ENCODE measurements at places on chromosomes 5 and 9. TPM values are rescaled to one million over a fixed set of nuclear protein-coding genes. Genes with fewer than 3 reads are reported as not detected.
A peak's percentile ranks its signal among the peaks of the same experiment; 100 is the strongest.

IFNA2 gene
- total RNA-seq: not detected

LURAP1L gene
- total RNA-seq: 3.8 TPM

SPZ1 gene
- total RNA-seq: not detected

C7 gene
- 429 TPM for total RNA-seq

DNA sequence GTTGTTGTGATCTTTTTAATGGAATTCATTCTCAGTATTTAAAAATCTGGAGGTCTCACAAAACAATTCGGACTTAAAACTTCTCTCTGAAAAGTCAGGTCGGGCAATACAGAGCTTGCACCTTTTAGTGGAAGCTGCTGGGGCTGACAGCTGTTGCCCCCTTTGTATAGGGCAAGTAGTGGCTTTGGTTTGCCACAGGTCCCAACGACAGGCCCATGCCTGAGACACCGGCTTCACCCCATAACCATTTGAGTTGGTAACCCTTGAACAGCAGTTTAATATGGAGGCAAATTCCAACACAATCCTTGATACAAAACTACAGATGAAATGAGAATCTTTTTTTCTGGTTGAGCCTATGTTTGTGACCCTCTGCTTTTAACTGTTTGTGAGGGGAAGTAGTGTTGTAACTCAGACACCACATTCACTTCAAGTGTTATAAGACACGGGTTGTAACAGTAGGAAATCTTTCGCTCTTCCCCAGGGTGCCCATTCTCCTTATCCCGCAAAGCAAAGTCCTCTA is 752 bp upstream of the GLRX start:
- DNase-seq: no peak

DNA sequence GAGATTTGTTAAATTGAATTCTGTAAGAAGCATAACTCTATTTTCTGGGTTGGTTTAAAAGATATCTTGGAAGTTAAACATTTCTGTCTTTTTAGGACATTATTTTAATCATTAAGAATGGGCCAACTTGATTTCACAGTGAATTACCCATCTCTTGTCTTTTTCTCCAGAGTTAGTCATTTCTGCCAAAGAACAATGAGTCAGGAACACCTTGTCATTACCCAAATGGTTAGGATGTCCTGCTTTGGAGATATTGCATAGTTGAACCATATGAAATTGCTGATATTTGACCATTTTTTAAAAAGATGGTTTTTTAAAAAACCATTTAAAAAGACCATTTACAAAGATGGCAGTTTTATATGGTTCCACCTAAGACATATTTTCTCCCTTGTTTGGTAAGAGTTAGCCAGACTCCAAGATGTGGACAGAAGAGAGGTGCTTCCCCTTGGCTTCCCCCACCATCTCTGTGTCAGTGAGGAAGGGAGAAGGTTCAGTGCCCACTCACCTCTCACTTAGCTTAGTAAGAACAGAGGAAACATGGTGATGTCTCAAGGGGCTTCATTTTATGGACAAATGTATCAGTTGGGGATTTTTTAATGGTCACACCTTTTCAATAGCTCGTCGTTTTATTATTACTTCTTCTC is 103.0 kb downstream of the PCSK1 start:
- DNase-seq: no peak

- peak; percentile 23 for DNase-seq
Observed at GRCh38 chr5:127757576-127757975, 54.4 kb downstream of the CCDC192 start.

DNA sequence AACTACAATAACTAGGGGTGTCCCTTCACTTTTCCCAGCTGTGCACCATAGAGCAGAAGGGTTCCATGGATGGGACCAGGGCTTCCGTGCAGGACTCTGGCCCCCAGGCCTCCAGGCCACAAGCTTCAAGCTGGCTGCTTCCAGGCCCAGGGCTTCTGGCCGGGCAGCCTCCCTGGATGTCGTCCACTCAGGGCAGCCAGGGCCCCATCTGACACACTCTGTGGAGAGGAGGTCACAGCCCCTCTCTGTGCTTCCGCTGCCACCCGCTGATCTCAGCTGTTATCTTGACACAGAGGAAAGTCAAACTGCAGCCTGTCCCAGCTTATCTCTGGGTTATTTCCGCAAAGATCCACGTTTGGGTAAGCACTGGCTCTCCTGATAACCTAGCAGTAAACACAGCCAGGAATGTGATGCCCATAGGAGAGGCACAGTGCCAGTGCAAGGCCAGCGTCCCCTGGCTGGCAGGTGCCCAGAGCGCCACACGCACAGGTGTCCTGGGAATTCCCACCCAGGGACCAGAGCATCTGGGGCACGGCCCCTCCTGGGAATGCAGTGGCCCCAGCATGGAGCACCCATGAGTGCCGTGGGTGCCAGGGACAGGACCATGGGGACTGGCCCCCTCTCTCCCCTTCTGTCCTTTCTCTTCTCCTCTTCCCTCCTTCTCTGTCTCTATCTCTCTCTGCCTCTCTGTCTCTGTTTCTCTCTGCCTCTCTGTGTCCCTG is 15.6 kb upstream of the SLC6A19 start:
- DNase-seq: peak; percentile 44

GRCh38 chr5:89441965-89442364 is 559.0 kb upstream of the MEF2C start:
- DNase-seq: no peak

DNA sequence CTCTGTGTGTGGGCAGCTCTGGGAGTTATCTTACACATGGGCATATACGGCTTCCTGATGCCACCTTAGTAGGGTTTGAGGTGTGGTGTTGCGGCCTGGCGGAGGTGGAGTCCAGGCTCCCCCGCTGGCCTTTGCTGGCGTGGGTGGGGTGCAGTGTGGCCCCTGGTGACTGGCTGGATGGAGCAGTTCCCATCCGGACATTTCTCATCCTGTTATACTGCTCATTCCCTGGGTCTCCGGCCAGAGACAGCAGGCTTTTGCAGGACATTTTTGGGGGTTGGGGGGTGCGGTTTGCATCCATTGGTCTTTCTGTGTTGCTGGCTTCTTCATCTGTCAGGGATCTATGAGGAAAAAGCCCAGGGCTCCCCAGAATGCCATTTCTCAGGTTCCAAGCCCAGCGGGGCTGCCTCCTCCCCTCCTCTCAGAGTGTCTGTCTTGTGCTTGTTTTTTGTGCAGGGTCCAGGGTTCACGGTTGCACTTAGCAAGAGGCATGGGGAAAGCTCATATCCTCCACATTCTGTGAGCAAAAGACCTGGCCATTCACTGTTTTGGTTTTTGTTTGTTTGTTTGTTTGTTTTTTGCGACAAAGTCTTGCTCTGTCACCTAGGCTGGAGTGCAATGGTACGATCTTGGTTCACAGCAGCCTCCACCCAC is 22.3 kb downstream of the NDUFS6 start:
- no peak for DNase-seq

DNA sequence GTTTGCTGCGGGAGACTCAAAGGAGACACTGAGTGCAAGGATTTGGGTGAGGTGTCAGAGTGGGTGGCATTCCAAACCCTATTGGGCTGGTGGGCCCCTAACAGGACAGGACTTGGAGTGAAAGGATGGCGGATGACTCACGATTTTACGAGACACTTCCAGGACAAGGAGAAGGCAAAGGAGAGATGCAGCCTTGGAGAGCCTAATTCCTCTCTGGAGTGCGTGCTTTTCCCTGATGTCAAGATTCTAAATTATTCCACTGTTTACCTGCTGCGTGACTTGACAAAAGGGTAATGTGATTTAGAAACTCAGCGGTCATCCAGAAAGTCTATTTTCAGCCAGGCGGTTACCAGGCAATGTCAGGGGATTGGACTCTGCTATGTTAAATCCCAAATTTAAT is 41.6 kb upstream of the CD180 start:
- no peak for DNase-seq

DNA sequence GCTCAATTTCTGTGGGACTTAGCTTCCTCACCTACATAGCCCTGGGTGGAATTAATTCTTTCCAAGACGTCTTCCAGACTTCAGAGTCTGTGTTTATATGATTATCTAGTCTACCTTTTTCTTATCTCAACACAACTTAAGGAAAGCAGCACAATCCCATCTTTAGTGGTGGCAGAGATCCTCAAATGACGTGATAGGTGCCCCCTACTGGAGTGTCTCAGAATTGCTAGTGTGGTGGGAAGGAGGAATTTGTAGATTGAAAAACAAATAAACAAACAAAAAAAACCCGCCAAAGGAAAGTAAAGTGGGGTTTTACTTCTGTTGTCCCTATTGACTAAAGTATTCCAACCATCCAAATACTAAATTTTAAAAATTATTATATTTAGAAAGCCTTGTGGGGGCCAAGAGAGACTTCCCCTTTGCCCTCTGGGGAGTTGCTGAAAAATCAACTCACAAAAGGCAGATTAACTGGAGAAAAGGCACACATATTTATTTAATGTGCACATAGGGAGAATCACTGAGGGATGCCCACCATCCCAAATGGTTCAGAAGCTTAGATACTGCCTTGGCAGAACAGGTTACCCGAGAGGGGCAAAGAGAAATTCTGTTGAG is 283.3 kb downstream of the TMEM167A start:
- no peak for DNase-seq

All from left cardiac atrium (tissue), 4 donors.